HL-60 (cell line): ENCODE measurements at places on chromosomes 11 and 22.

DNA sequence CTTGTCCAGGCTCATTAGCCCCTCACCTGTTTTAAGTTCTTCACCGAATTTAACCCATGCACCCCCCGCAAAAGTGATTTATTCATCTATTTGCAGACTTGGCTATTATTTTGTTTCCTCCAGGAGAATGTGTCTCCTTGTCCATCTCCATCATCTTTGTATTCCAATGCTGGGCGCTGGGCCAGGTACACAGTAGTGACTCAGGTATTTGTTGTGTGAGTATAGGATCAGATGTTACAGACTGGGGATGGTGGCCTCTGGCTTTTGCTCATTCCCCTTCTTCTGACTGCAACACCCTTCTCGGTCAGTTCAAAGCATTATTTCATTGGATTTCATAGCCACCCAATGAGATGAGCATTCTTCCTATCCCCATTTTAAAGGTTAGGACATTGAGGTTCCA is 408.2 kb downstream of the MN1 start:
- DNase-seq = no peak

- DNase-seq = no peak
These were observed 72.1 kb downstream of the PTPRJ start for GRCh38 chr11:48052183-48053044.

GRCh38 chr22:27476729-27477128 is 324.8 kb downstream of the MN1 start:
- no peak for DNase-seq

DNA sequence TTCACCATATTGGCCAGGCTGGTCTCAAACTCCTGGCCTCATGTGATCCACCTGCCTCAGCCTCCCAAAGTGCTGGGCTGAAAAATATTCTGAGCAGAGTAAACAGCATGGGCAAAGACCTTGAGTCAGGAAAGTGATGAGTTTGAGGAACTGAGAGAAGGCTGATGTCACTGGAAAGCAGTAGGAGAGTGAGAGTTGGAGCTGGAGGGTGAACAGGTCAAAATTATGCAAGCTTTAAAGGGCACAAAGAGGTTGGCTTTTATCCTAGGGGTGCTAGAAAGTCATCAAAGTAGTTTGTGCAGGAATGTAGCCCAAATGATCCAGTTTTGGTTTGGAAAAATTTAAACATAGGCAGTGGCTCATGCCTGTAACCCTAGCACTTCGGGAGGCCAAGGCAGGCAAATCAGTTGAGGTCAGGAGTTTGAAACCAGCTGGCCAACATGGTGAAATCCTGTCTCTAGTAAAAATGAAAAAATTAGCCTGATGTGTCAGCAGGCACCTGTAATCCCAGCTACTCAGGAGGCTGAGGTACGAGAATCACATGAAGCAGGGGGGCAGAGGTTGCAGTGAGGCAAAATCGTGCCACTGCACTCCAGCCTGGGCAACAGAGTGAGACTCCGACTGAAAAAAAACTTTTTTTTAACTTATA is 44.7 kb upstream of the CXCR5 start:
- peak; percentile 22 for DNase-seq
